Fibroblast of gingiva (primary cell): ENCODE measurements at places on chromosomes 7 and 10.

GRCh38 chr10:71878327-71879034 lies 27.4 kb upstream of the PSAP start:
- DNase-seq: no peak

DNA sequence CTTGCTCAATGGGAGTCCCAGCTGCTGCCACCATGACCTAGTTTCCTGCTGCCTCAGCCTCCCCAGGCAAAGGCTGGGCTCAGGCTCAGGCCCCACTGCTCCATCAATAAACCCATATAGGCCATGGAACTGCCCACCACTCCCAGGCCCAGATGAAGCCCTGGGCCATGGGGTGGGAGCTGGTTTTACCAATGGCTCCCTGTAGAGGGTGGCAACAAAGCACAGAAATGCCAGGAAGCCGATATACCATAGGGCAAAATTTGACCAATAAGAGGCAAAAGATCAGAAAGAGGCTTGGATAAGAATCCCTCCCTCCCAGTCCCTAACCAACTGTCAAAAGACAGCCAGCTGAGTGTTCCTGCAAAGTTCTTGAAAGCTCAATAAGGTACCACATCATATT lies 101.8 kb upstream of the DOCK1 start:
- DNase-seq: no peak

- DNase-seq: peak; percentile 99
These were observed 22.2 kb downstream of the MKX start for GRCh38 chr10:27723436-27723835.

DNA sequence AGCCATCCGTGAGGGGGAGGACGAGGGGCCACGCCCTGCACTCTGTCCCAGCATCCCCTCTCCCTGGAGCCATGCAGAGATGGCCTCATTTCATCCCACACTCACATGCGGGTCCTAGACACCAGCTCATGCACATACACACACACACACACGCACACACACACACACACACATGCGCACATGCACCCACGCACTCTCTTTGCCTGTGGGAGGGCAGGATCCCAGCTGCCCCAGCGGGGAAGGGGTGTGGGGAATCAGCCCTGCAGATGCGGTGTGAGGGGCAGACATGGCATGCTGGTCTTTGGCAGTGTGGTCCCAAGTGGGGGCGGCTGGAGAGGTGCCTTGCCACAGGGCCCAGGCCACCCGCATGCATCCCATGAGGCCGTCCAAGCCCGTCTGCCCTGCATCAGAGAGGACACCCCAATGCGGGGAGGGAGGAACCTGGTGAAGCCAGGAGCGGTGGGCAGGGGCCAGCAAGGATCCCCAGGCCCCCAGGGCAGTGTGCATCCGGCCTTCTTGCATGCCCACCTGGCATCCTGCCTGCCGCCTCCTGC lies 68.1 kb downstream of the LHPP start:
- DNase-seq: no peak

GRCh38 chr7:118152654-118153053 lies 31.3 kb upstream of the LSM8 start:
- DNase-seq: no peak

DNA sequence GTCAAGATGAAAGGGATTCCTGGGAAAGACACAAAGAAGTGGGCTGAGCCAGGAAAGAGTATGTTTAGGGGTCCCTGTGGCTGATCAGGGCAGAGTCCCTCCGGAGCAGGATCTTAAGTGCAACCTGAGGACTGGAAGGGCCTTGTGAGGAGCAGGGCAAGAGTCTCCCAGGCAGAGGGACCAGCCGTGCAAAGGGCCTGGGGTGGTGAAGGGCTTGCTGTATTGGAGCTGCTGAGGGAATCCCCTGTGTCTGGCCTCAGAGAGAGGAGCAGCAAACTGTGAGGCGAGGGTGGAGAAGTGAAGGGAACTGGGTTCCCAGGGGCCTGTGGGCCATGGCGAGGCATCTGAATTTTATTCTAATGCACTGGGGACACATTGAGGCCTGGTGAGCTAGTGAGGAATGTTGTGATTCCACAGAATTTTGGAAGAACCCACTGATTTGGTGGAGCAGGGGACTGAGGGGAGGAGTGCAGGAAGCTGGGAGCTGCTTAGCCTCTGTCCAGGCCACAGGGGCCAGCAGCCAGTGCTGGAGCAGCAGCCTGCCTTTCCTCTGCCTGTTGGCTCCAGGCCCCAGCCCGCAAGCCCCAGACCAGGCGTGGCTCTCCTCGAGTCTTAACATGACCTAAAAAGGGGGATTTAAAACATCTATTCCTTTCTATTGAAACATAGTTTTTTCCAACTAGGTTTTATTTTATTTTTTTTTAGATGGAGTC lies 138.4 kb upstream of the IGFBP3 start:
- no peak for DNase-seq

DNA sequence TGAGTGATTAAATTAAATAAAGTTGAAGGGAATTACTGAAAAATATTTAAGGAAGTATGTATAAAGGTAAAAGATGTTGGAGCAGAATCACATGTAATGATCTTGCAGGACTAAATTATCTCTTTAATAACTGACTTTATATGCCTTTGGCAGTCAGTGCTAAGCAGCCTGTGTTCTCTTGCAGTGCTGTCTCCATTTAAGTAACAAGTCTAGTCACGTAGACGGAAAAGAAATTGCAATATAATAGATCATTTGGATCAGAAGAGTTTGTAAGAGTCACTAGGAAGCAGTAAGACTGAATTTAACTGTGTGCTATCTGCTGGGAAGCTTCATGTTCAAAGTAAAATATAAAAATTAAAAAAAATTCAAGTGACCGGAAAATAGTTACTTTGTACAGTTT lies 21.4 kb downstream of the BZW2 start:
- no peak for DNase-seq

DNA sequence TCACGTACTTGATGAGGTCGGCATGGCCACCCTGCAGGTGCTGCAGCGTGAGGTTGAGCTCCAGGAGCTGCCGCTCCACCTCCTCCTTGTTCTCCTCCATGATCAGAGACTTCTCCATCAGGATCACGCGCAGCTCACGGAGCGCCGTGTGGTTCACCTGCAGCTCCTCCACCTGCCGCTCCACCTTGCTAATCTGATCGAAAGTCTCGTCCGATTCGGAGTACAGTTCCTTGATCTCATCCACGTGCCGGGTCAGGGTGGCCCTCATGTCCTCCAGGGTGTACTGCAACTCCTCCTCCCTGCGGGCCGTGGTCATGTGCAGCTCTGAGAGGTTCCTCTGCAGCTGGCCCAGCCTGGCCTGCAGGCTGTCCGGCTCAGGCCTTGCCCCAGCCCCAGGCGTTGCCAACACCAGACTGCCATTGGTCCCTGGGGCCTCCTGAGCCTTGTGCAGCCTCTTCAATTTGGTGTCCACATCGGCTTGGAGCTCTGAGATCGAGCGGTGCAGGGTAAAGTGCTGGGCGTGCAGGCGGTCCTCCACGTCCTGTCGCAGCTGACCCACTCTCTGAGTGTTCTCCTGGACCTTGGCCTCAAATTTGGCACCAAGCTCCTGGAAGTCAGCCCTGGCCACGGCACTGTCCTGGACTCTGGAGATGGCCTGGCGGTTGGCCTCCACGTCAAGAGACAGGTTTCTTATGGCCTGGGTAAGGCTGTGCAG lies 13.9 kb downstream of the MMRN2 start:
- no peak for DNase-seq

GRCh38 chr7:50610521-50611277 lies 45.5 kb upstream of the DDC start:
- DNase-seq: peak; percentile 28

GRCh38 chr10:501596-501995 lies 187.9 kb downstream of the DIP2C start:
- DNase-seq: no peak

GRCh38 chr10:95513941-95514392 lies 47.2 kb downstream of the SORBS1 start:
- DNase-seq: peak; percentile 68

- DNase-seq: no peak
These were observed 149.4 kb upstream of the PFKP start for GRCh38 chr10:2917926-2918325.

- peak; percentile 73 for DNase-seq
These were observed 147.3 kb downstream of the CELF2 start for GRCh38 chr10:11164803-11165590.

- peak; percentile 63 for DNase-seq
These were observed 59.6 kb downstream of the ADRB1 start for GRCh38 chr10:114103284-114103683.

GRCh38 chr10:128421371-128422160 lies 295.3 kb upstream of the MKI67 start:
- DNase-seq: no peak

DNA sequence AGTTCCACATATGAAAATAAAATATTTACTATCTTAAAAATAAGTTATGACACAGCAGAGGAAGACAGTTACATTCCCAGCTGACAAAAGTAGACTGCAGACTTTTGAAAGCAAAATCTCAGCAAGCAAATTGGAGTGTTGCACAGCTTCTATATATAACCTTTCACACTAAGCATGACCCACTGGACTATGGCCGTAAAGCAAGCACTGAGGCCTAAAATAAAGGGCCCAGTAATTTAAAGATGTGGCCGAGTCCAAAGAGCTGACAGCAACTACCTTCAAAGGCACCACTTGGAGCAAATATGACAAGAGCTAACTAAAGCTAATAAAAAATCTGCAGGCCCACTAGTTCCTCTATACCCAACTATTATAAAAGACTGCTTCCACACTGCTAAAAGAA lies 6.5 kb downstream of the GDI2 start:
- no peak for DNase-seq

DNA sequence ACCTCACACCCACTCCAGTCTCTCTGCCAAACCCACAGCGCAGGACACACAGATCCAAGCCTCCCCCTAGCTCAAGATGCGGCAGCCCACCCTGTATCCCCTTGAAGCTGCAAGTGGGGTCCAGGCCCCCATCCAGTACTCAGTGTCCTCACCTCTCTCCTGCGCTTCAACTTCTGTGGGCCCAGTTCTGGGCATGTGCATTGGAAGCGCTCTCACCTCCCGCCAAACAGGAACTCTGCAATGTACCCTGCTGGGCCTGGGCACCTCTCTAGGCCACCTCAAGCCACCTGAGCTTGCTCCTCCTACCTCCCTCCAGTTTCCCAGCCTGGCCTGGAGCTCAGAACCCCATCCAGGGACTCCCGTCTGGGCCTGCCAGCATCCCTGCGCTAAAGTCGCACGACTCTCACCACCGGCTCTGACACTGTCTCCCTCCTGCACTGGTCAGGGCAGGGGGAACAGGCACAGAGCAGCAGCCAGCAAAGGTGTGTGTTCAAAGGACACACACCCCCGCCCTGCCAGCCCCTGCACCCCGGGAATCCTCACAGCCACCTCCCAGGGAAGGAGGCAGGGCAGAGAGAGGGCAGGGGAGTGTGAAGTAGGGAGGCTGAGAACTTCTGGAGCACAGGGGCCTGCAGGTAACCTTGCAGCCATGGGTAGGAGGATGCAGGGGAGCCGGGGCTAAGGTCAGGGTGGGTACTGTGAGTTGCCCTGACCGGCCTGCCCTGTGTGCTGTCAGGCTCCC lies 51.7 kb upstream of the MSMB start:
- DNase-seq: no peak

DNA sequence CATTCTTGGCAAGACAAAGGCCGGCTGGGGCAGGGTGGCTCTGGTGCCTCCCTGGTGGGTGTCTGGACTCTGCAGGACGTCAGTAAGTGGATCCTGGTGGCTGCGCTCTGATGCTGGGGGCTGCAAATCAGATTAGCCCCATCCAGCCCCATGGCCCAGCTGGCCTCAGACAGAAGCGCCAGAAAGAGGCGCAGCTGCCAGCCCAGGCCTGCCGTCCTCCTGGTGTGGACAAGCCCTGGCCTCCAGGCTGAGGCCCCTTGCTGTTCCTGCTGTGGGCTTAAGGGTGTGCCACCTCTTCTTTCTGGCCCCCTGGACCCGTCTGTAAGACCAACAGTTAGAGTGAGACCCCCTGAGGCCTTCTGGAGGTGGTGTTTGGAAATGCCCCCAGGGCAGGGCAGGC lies 5.9 kb upstream of the LFNG start:
- no peak for DNase-seq

GRCh38 chr10:8146650-8147049 lies 92.2 kb downstream of the GATA3 start:
- no peak for DNase-seq

DNA sequence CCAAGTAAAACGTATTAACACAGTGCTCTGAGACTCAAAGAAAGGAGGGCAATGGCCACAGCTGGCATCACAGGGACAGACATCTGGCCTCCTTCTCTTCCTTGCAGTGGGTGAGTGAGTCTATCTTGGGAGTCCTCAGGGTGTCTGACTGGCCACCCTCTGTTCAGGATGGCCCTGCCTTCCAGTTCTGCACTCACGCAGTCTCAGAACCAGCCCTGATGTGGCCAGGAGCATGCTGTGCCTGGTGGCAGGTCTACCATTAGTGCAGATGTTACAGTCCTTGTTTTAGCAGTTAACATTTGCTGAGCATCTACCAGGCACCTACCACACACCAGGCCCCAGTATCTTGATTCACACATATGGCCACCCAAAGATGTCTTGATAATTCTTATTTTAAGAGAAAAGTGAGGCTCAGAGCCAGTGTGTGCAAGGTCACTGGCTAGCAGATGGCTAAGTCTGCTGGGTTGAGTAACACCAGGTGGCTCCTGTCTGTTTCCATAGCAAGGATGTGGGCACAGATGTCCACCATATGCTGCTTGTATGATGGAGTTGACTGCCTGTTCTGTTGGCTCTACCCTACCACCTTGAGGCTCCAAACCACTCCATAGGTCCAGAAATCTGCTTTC lies 23.2 kb upstream of the ARHGAP22 start:
- DNase-seq: peak; percentile 53

DNA sequence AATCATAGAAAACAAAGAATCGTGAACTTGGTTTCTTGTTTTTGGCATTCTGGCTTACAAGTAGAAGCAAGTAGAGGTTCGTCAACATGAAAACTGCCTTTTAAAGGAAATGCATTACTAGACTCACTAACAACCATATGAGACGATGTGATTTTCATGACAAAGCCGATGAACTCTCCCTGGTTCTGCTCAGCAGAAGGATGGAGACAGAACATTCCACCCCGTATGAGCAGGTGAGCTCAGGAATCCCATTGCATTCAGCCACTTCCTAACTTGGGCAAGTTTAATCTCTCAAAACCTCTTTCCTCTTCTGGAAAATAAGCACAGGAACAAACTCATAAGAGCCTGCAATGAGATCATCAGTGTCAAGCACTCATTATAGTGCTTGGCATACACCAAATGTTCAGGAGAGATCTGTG lies 57.4 kb upstream of the SVIL start:
- no peak for DNase-seq

DNA sequence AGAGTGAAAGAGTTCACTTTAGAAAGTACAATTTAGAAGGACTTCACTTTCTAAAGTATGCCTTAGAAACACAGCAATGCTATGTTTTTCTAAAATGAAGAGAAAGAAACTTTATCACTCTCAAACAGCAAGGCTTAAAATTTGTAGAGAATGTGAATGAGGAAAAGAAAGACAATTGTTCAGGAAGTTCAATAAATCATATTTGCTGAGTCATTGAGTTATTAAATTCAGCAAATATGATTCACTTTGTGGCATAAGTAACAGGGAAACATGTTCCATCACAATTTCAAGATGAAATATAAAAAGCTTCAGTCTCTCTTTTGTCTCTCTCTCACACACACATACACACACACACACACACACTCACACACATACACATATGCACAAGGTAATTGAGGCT lies 187.9 kb downstream of the PCDH15 start:
- no peak for DNase-seq
